ENCODE measurements at places on chromosomes 1 and 21.

DNA sequence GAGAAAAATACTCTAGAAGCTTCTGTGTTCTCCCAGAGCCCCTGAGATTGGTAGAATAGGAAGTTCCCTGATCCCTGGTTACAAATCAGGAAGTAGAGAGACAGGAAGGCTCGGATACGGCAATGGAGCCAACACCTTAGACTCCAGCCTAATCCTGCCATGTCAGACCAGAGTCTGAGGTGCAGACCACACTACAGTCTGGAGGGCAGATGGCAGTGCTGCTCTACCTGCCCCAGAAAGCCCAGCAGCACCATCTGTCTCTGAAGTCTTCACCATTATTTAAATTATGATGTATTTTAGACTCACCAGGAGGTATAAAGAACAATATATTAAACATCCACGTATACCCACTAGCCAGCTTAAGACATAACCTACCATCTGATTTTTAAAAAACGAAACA, 93.0 kb downstream of the MTR start:
- DNase-seq, result no peak

DNA sequence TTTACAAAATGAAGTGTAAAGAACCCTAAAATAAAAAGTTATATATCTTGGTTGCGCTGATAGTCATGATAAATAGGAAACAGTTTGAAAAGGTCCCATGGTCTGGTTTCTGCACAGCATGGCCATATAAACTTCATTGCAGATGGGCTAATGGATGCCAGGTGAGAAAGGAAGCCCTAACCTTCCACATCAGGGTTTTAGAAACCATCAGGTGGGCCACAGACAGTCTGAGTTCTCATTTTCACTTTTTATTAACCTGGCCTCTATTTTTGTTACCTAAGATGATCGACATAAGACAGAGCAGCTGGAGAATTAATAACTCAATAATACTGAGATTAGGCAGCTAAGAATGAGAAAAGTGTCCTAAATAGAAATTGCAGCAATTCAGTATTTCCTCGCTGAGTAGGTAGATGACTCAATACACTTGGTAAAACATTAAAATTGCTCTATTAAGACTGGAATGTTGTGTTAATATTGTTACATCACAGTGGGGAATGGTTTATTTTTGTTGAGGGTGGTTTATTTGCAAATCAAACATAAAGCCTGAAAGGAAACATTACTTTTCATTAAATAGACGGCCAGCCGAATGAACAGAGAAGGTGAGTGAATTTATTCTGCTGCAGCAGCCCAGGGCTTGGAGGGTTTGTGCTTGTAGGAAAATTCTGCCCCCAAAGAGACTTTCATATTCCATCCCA, 21.1 kb downstream of the C1orf21 start:
- DNase-seq, result no peak

GRCh38 chr1:231020139-231020601, 19.9 kb downstream of the FAM89A start:
- no peak for DNase-seq

- DNase-seq, result no peak
These were observed 2.0 kb upstream of the ENAH start for GRCh38 chr1:225654688-225655508.

GRCh38 chr1:243957141-243957540, 93.9 kb upstream of the ZBTB18 start:
- no peak for DNase-seq

DNA sequence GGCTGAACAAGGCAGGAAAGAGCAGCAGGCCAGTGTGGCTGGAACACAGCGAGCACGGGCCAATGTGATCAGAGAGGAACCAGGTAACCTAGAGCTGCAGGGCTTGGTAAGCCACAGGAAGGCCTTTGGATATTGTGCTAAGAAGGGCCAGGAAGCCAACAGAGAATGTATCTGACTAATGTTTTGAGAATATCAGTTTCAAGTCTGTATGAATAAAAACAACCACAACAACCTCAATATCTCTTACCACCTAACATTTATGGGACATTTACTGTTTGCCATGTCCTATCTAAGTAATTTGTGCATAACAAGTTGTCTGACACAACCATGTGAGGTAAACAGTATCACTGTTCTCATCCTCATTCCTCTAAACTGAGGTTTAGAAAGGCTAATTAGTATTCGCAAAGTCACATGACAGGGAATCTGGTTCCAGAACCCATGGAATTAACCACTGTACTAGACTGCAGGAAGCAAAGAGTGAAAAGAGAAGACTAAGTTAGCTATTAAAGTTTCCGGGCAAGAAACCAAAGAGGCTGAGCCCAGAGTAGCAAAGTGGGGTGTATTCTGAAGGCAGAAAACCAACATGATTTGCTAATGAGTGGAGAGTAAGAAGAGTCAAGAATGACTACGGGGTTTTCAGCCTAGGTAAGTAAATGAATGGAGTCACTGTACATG, 38.9 kb downstream of the SPRTN start:
- DNase-seq, result no peak

DNA sequence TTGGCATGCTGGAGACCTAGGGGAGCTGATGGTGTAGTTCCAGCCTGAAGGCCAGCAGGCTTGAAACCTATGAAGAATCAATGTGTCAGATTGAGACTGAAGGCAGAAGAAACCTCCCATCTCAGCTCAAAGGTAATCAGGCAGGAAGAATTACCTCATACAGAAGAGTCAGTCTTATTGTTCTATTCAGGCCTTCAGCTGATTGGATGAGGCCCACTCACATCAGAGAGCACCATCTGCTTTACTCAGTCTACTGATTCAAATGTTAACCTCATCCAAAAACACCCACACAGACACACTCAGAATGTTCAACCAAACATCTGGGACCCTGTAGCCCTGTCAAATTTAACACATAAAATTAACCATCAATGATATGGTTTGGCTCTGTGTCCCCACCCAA, 13.7 kb upstream of the CCN1 start:
- DNase-seq, result no peak

DNA sequence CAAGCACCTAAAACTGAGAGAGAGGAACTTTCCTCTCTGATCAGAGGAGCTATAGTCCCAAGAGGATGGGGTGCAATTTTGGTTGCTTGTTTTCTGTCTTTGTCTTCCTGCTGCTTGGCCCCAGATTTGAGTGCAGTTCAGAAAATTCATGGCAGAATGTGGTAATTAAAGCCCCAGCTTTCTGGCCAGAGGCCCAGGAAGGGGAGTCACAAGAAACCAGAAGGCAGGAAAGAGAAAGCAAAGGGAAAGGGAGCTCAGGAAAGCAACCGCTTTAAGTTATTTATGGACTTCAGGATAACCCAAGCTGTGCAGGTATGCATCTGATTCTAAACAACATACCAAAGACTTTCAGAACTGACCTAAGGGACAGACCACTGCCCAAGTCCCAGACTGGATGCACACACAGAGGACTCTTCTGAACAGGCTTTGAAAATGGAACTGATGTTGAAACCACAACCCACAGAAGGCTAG, 88.8 kb downstream of the ST3GAL3 start:
- DNase-seq, result no peak

GRCh38 chr1:7588457-7588827, 182.7 kb upstream of the VAMP3 start:
- no peak for DNase-seq

DNA sequence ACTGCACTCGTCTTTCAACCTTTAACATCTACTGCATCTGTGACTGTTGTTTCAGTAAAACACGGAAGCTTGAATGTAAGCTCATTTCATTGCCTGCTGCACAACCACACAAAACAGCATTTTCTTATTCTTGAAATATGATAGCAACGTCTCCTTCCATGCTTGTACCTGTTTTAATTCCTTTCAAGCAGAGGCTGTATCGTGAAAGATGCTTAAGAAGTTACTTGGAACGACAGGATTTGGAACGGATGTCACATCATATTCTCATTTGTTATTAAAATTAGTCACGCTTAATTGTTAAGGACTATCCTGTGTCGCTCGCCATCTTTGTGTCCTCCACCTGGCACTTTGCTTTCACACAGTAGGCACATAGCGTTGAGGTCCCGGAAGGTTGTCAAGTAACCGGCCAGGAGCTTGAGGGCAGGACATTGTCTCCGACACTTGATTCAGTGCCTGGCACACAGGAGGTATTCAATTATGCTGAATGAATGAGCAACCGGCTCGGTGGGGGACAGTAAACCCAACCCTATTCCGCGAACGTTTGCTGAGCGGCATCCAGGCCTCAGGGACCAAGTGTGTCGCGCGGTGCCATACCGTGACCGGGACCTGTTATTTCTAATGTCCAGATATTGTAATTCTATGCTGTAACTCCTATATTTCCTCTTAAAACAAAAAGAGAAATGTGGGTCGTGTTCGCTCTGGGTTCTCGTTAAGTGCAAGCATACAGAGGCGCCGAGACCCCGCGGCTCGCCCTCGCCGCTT, 499 bp upstream of the SH3GLB1 start:
- peak; percentile 73 for DNase-seq

GRCh38 chr1:41363591-41364320, 2.5 kb downstream of the FOXO6 start:
- DNase-seq, result no peak

- DNase-seq, result no peak
These were observed 1.1 kb downstream of the COL18A1 start for GRCh38 chr21:45405819-45406762.

GRCh38 chr1:148317288-148317985, 165.4 kb upstream of the NBPF11 start:
- DNase-seq, result no peak

GRCh38 chr1:59368008-59368670, 71.2 kb downstream of the FGGY start:
- no peak for DNase-seq

DNA sequence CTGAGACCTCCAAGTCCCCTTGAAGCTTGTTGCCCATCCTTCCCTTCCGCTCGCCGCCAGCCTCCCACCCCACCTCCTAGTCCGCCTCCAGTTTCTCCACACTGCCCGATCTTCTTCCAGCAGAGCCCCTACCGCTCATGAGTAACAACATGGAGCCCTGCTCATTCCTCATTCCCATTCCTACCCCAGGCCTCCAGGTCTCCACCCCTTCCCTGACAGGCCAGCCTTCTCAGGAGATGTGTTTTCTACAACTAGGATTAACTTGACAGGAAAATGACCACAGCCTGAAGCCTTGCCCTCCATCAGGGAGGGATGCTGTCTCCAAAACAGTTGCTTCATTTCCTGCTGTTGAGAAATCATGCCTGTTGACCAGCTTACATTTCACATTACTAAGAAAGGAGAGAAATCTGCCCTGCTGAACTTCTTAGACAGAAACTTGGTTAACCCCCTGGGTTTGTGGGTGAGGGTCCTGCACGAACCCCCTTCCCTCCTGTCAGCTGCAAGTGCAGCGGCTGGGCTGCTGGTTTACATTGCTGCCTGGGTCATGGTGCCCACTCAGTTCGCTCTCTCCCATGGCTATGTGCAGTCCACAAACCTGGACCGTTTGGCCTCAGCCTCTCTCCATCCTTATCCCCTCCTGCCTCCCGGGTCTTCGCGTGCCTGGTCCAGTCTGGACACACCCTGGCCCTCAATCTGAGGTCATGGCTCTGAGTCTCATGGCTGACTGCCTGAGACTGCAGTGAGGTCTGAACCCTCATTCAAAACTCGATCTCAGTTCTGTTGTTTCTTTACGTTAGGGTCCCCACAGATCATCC, 16.1 kb upstream of the CHI3L1 start:
- DNase-seq, result peak; percentile 84

DNA sequence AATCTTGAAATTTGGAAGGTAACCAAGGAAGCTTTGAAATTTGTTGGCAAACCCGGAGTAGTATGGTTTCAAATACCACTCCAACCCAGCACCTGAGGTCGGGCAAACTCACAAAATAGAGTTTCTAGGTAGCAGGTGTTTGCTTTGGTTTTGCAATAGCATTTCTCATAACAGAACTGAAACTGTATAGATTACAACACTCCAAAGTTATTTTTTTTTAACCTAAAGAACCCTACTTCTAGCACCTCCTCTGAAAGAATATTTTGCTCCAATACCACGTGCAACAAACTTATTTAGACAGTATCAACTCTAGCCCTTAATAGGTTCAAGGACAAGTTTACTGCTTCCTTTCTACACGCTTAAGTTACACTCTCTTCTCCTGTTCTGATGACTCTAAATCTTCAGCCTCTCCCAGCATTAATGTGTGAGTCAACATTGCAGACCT, 178.5 kb upstream of the FMN2 start:
- DNase-seq, result no peak

DNA sequence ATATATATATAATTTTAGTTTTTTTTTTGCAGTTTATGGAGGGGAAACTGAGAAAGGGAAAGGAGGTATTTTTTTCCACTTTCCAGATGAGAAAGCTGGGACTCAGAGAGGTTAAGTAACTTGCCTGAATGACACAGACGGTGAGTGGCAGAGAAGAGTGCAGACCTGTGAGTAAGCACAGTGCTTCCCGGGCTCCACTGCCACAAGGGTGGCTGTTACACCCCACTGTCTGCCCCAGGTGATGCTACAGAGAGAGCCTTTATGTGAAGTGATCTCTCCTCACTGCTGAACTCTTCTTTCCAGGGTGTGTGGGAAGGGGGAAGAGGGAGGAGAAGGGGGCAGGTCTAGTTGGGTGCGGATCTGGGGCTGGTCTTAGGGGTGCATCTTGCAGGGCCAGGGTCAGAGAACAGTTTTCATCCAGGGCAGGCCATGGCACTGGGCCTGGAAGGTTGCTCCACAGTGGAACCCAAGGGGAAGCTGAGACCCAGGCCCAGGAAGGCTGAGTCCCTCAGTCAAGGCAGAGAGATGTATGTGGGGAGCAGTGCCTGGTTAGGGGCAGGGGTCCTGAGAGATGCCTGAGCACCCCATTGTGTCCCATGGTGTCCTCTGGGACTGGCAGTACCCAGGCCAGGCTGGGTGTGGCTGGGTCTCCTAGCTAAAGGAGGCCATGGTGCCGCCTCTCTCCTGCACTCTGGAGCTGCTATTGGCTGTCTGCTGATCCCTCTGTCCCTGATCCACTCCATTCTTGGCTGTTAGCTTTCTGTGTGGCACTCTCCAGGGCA, 357.5 kb downstream of the PTPRU start:
- DNase-seq, result no peak

DNA sequence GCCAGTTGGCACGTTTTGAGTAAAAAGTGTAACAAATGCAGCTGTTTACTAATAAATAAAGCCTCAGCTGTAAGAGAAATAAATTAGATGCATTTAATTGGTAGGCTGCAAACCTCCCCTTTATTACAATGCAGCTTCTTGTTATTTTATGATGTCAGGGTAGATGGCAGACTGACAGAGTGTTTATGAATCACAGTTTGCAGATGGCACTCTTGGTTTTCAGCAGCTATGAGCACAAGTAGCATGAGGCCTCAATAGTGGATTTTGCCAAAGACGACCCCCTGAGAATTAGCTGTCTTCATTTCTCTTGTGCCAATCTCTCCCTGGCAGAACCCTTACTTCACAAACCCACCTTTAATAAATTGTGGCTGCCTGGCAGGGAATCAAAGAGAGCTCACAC, 161.2 kb upstream of the C1orf87 start:
- no peak for DNase-seq

All from AML-193 (cell line).